Activated T-cell treated with anti-CD3 and anti-CD28 coated beads for 48 hours (primary cell): ENCODE measurements at places on chromosomes 11 and 22.

- no peak for DNase-seq
Observed at GRCh38 chr11:111623527-111624030, 21.3 kb downstream of the SIK2 start.

- no peak for DNase-seq
Observed at GRCh38 chr11:119788096-119788883, 59.3 kb upstream of the NECTIN1 start.

- DNase-seq: no peak
Observed at GRCh38 chr11:57422669-57423068, 4.3 kb downstream of the SLC43A3 start.

DNA sequence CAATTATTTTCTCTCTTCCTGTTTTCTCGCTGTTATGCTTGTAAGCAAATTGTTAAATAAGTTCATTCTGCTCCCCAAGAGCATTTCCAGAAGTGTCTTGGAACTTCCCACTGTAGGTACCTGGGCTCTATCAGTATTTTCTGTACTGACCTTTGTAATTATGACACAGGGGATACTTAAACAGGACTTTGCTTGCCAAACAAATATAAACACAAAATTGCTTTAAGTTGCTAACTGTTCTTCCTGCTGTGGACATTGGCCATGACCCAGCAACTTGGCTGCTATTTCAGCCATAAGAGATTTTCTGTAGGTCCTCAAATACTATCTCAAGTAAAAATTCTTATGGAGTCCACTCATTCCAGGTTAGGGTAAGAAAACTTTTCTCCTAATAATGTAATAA, 30.1 kb downstream of the SYT9 start:
- no peak for DNase-seq

- DNase-seq: no peak
Observed at GRCh38 chr22:32018056-32018455, 25.0 kb upstream of the SLC5A1 start.
